Fibroblast of skin of back (primary cell): ENCODE measurements at places on chromosomes 7 and 10.

DNA sequence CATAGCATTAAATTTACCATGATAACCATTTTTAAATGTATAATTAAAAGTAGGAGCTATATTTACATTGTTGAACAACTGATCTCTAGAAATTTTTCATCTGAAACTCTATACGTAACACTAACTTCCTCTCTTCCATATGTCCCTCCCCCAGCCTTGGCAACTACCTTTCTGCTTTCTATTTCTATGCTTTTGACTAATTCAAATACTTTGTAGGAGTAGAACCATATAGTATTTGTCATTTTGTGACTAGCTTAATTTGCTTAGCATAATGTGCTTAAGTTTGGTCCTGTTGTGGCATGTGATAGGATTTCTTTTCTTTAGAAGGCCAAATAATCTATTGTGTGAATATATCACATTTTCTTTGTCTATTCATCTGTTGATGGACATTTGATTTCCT lies 225.3 kb upstream of the POT1 start:
- no peak for DNase-seq

DNA sequence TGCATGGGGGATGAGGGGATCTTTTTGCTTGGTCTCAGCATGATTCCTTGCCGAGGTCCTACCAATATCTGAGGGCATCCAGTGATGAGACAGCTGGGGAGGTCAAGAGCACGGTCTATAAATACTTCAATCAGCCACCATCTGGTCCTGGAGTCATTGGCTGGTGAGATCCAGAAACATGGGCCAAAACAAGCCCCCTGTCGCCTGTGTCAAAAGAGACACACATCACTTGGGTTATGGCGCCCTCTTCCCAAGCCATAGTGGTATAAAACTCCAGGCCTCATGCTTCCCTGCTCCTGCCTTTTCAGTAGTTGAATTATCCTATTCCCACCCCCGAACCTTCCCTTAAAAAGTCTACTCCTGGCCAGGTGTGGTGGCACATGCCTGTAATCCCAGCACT lies 60.9 kb downstream of the SLC35B4 start:
- DNase-seq, result no peak

- no peak for DNase-seq
These were observed 151.8 kb downstream of the BMPER start for GRCh38 chr7:34057136-34057535.

DNA sequence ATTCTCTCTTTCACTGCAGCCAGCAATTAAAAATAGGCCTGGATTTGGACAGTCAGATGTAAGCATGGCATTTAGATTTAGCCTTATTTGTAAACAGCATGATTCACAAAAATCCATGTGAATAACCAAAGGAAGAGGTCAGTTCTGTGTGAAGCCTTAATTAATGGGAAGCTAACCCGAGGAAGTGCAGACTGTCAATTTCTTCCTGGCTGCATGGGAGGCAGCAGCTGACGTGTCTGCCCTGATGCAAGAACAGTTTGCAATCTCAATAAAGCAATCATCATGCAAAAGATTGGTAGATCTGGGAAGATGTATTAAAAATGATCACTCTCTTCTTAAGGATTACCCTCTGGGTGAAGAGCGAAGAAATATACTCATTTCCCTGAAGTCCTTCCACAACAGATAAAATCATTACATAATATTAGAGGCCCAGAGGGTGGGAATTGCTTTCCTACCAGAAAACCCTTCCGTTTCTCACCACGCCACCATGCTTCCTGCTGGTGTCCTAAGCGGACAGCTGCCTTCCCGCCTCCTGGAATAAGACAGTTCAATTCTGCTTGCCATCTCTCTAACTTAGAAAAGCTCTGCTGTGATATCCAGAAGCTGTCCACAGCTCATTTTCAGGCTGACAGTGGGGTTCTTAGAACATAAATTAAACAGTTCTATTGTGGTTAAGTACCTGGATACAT lies 526.7 kb upstream of the NRP1 start:
- DNase-seq, result no peak

- peak; percentile 90 for DNase-seq
These were observed 595 bp upstream of the SUN1 start for GRCh38 chr7:831596-832166.

- no peak for DNase-seq
These were observed 36.5 kb upstream of the TNKS2 start for GRCh38 chr10:91761721-91762120.

- no peak for DNase-seq
These were observed 3.5 kb downstream of the SUN1 start for GRCh38 chr7:835485-836401.

DNA sequence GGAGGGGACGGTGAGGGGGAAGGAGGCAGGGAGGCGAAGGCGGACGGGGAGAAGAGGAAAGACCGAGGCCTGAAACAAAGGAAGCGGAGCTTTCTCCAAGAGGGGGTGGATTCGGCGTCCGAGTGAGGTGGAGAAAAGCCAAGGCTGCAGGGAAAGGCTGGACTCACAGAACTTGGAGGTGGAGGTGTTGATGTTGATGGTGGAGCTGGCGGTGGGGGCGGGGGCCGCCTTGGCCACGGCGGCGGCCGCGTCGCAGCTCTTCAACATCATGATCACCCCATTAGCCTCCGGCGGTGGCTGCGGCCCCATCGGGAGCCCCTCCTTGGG lies 578 bp downstream of the CACUL1 start:
- DNase-seq, result peak; percentile 39

DNA sequence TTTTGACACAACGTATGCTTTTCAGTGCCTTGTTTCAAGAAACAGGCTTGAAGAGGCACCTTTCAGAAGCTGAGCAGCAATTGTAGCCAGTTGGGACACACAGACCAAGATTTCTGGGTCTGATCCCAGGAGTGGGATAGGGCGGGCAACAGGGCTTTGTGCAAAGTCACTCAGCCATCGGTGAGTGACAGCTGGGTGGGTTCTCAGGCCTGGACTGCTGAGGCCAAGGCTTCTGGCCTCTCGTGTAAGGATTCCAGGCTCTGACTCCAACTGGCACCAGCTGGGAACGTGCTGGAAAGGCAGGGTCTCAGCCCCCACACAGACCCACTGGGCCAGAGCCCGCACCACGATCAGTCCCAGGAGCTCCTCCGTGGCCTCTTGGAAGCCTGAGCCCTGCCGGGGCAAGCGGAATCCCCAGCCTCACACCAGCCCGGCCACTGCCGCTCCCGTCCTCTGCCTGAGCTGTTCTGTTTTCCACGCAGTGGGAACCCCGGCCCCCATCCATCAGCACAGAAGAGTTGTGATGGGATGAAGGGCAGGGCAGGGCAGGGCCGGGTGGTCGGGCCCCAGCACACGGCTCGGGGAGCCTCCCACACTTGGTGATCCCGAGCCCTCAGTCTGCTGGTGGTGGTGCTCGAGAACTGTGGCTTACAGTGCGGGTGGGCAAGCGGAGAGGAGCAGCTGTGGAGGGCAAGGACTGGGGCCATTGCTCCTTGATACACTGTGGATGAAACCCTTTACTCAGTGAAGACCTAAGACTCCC lies 46.8 kb downstream of the VIPR2 start:
- DNase-seq, result no peak

- DNase-seq, result no peak
These were observed 421.1 kb upstream of the FOXK1 start for GRCh38 chr7:4260867-4261600.

GRCh38 chr10:72503241-72503640 lies 122.6 kb downstream of the MICU1 start:
- DNase-seq, result peak; percentile 79

DNA sequence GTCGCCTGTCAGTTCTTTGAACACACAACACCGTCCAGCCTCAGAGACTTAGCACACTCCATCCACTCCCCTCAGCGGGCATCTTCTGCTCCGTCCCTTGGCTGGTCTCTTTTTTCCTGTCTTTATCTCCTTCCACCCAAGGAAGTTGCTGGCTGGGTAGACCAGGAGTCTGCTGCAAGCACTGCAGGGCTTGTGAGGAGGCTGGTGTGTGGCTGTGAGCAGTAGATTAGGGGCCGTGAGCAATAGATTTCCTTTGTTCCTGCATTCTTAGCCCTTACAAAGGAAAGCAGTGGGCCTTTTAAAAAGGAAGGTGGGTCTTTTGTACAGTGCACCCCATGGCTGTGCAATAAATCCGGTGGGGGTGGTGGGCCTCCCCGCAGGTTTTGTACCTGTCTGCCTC lies 100.3 kb upstream of the BTBD16 start:
- no peak for DNase-seq

GRCh38 chr10:88383276-88383675 lies 199.8 kb downstream of the RNLS start:
- no peak for DNase-seq

GRCh38 chr7:106057962-106058927 lies 53.9 kb downstream of the SYPL1 start:
- DNase-seq, result no peak

- DNase-seq, result no peak
These were observed 201.6 kb downstream of the SORCS3 start for GRCh38 chr10:104842704-104843103.

DNA sequence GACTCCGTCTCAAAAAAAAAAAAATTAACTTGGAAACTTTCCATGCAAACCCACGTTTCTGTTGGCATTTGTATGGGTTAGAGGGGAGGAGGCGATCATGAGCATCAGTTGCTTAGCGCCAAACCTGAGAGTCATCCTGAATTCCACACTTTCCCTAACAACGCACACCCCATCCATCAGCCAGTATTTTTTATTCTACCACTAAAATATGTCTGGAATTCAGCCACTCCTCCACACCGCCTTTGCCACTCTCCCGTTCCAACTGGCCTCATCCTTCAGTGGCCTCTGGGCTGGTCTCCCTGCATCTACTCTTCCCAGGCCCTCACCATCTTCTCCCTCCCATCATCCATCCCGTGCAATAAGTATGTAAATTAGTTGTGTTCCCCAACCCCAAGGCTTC lies 4.7 kb upstream of the LMBR1 start:
- peak; percentile 32 for DNase-seq

GRCh38 chr7:95690367-95690947 lies 81.9 kb upstream of the DYNC1I1 start:
- DNase-seq, result peak; percentile 44

DNA sequence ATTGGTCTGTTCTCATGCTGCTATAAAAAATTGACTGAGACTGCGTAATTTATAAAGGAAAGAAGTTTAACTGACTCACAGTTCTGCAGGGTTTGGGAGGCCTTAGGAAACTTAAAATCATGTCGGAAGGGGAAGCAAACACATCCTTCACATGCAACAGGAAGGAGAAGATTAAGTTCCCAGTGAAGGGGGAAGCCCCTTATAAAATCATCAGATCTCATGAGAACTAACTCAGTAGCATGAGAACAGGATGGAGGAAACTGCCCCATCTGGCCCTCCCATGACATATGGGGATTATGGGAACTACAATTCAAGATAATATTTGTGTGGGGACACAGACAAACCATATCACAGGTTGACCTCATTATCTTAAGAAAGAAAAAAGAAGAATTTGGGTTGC lies 134.5 kb downstream of the PPP1R3A start:
- DNase-seq, result no peak

GRCh38 chr10:87557409-87557808 lies 52.7 kb downstream of the MINPP1 start:
- DNase-seq, result no peak

DNA sequence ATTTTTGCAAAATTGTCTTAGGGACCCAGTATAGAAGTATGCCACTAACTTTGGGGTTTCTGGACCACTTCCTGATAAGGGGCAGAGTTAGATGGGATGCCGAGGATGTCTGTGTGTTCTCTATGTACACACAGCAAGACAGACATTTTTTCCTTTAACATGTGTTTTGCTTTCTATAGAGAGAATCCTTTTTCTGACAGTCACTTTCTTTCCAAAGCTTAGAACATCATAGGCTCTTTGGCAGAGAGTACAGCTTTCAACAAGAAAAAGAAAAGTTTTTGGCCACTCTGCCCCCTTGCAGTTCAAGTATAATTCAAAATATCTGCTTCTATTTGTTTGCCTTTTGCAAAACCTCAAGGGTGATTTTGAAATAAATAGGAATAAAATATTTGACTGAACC lies 44.1 kb downstream of the PAPSS2 start:
- no peak for DNase-seq

DNA sequence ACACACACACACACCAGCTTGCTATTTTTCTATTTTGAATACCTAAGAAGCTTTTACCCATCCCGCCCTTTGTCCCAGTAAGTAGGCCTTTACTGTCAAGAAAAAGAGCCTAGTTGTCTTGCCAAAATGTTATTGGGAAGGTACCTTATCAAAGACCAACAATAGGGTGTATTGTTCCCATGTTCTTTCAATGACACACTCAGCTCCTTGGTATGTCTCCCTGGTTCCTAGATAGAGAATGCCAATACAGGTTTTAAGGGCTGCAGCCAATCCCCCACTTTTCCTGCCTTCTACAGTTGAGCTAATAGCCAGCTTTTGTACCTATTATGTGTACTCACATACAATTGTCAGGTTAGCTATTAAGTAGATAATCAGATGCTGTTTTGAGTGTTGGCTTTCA lies 92.0 kb upstream of the LRRTM3 start:
- no peak for DNase-seq

DNA sequence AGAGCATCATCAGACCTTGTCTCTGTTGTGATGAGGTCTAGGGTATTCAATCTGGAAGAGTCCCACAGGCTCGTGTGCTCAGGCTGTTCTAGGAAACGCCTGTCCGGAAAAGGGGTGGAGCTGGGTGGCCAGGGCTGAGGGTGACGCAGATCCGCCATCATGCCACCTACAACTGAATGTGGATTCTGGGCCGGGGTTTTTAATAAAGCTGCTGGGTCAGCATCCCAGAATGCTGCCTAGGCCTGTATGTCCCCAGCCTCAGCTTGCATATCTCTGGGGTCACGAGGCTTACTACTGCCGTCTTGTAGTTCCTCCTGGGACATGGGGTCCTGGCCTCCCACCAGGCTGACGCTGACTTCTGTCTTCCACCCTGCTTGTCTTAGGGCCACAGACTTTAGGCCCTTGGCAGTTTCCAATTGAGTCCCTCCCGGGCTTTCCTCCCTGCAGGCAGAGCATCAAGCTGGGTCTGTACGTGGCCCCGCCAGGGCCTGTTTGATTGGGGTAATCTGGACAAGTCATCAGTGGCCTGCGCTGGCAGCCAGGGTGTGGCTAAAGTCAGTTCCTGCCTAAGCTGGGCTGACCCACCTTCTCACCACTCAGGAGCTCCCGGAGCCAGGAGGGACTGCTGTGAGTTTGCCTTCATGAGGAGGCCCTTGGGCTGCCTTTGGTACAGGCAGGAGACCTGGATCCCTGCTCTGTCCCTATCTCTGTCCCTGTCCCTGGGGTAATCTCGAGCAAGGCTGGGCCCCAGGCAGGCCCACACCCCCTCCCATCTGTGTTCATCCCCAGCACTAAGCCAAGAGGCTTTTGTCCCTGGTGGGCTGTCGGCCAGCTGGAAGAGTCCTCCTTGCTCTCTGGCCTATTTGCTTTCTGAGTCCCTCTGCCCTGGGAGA lies 79.9 kb downstream of the ZMIZ1 start:
- peak; percentile 43 for DNase-seq
